CD8-positive, alpha-beta memory T cell (primary cell): ENCODE measurements at places on chromosomes 13 and 19.
A peak's percentile ranks its signal among the peaks of the same experiment; 100 is the strongest.

DNA sequence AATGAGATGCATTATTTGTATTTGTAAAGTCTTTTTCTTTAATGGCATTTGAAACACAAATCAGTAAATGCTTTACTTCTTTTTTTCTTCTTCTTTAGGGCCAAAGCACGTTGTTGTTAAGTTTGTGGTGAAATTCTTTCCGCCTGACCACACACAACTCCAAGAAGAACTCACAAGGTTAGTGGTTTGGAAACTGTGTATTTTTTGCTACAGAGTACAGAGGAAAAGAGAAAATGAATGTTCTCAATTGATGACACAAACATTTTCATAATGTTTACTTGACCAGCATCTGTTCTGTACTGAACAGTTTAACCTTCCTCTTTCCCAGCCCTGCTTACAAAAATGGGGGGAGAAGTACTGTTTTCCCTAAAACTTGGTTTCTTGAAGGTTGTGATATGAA is 190.9 kb upstream of the RNF113B start:
- DNase-seq = no peak

- DNase-seq = no peak
These were observed 457.4 kb downstream of the DIAPH3 start for GRCh38 chr13:59706101-59706976.

DNA sequence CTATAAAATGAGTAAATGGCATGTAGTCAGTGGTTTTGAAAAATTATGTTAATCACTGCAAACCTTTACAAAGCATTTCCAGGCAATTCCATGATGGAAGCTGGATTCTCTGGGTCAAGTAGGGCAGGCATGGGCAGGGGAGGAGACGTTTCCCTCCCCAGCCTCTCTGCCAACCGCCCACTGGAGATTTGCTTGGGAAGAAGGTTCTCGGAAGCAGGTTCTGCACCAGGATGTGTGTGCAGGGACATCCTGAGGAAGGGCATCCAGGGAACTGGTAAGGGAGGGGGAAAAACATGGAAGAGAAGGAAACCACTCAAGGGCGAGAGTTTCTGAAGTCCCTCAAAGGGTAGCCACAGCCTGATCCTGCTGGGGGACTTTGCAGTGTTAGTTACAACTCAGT is 469.1 kb downstream of the TSHZ3 start:
- DNase-seq = no peak

GRCh38 chr19:57280962-57281400 is 696 bp downstream of the ZNF460 start:
- DNase-seq = peak; percentile 48

GRCh38 chr13:98741741-98742435 is 10.6 kb downstream of the SLC15A1 start:
- DNase-seq = no peak

GRCh38 chr19:51372649-51373504 is at the start of gene NKG7:
TSS of gene NKG7 (minus strand) at chr19:51372654. CDS start at chr19:51372535, 119 bp downstream.
- DNase-seq = peak; percentile 69

DNA sequence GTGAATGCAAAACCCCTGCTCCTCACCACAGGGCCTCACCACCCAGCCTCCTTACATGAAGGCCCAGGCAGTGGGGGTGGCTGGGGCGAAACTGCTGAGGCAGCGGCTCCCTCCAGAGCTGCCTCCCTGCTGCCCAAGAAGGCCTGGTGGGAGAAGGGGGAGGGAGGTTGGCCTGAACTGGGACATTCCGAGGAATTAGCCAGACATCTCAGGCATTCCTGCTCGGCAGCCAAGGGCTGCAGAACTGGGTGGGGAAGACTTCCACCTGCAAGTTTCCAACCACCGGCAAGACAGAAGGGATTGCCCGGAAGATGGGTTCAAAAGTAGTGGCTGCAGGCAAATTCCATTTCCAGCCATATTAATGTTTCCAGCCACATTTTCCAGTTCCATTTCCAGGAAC is 2.3 kb upstream of the PSPN start:
- no peak for DNase-seq

DNA sequence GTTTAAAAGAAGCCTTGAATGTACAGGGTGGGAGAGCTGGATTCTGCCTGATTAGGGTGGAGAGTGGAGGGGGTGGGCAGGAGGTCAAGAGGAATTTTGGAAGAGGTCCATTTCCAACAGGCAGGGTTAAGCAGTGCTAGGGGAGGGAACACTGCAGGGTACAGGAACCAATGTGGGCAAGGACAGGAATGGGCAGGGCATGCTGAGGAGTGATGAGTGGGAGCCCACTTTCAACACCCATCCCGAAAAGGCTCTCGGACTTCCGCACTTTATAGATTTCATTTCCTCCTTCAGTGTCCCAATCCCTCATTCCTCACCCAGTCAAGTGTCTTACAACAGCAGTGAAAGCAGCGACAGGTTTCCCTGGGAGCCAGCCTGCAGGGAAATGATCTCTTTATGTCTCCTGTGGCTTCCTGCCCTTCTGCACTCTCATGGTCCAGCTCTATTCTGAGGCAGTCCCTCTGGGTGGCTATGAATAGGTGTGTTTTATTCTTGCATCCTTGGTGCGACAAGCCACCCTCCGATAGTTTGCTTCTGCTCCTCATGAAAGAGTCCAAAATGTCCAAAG is 50.5 kb upstream of the ZNF507 start:
- no peak for DNase-seq

GRCh38 chr13:60944016-60944415 is 471.6 kb downstream of the PCDH20 start:
- DNase-seq = no peak

DNA sequence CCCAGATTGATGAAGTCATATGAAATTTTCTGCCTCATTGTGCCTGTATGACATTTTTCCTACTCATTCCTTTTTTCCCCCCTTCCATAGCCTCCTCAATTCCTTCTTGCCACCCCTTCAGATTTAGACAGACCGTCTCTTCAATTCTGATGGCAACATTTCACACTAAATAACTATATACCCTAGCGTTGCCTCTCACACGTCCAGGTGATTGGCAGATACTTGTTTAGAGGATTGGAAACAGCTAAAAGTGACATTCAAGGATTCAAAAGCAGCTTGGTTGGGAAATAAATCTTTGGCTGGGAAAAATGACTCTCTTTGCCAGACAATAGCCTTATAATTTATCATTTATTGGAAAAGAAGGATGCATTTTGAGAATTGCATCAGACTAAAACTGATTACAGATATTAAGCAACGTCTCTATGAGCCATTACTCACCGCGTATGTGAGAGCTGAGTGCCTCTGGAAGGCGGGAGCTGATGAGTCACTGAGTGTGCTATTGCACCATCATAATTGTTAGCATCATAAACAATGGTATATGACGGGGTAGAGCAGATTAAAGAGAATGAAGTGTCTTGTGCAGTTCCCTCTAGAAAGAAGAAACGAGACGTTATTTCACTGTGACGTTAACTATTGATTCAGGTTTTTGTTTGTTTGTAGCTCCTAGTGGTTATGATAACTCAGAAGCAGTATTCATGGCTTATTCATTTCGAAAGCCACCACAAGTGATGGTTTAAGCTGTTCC is 61.1 kb upstream of the FAM216B start:
- no peak for DNase-seq

- peak; percentile 35 for DNase-seq
These were observed 3.9 kb downstream of the OSCAR start for GRCh38 chr19:54096617-54097106.

GRCh38 chr13:40749327-40749726 is 21.7 kb downstream of the MRPS31 start:
- DNase-seq = no peak

DNA sequence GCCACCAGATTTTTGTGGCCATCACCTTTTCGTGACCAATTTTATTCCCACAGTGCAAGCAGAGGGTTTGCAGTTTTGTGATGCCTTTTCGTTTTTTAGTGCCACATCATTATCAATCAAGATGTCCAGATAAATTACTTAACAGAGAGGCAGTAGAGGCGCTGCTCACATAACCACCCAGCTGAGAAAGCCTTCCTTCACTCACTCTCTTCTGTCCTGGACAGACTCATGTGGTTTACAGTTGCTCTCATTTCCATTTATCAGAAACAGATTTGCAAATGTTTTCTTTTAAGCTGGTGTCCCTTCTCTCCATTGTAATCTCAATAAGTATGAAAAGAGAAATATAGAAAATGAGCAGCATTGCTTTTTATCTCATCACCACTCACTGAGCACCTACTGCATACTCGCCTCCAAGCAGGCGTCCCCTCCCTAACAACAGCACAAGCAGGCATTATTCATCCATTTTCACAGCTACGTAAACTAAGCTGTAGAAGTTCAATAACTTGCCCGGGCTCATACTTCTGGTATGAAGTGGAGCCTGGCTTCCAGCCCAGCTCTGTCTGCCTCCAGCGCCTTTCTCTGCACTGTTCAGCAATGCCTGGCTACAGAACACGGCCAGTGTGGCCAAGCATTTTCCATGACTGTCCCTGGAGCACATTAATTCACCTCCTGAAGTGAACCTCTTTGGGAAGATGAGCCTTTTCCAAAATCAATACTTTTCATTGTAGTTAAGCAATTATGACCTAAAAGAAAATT is 34.6 kb upstream of the KATNAL1 start:
- no peak for DNase-seq

DNA sequence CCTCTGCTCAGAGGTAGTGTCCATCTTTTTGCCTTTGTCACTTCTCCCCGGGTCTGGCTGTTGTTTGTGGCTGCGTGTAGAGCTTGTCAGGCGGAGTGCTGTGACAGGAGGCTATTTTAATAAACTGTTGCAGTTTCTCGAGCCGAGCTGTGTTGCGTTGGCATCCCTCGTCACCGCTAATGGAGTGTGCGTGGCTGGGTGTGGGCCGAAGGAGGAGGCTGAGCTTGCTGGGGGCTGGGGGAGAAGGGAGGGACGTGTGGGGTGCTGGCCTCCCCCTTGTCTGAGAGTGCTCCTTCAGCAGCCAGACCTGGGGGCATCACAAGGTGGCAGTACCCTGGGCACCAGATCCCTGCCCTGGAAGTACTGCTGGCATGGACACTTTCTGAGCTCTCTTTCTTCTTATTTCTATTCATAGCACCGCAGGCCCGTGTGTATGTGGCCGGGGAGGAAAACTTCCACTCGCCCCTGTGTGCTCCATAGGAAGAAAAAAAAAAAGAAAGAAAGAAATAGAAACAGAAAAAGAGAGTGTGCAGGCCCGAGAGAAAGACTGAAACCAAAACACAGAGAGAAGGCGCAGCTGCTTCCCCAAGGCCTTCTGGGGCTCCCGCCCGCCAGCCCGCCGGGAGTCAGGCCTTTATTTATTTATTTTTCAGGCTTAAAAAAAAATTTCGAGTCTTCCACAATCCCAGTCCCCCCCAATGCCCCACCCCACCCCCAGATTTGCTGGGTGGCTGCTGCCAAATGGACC is 27.0 kb downstream of the NFIX start:
- DNase-seq = no peak

DNA sequence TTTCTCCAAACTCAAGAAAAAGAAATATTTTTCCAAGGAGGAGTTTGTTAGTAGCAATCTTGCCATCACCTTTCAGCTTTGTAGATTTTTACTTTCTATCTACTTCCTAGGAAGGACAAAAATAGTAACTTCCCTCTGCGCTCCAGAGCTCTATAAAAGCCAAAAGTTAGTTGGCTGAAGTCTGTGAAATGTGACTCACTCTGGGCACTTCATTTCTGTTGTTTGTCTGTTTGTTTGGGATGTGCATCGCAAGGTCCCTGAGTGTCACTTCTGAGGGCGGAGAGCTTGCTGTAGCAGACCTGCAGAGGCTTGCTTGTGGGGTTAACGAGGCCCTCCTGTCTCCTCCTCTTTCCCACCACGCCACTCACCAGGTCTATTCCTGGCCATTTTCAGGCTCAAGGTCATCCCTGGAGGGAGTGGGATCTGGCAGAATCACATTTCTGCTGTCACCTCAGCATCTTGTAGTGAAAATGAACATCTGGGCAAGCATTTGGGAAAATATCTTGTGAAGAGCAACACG is 307.6 kb downstream of the GPC6 start:
- no peak for DNase-seq

GRCh38 chr13:31951215-31951678 is 80.3 kb upstream of the FRY start:
- DNase-seq = no peak

GRCh38 chr13:90591927-90592268 is 755.6 kb upstream of the MIR17HG start:
- no peak for DNase-seq

DNA sequence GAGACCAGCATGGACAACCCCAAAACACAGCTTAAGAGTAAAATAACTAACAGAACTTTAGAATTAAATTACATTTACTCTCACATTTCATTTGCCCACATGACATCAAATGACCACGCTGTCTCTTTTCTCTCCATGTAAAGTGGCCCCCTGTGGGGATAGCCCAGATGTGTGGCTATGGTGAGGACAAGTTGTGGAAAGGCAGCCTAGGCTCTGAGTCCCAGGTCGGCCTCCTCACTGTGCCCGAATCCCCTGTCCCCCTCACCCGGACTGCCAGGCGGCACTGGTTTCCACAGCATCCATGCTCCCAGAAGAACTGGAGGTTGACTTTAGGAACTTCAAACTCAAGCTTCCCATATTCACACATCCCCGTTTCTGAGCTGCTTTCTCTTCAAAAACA is 111.8 kb upstream of the UQCRFS1 start:
- DNase-seq = no peak
